ENCODE measurements at places on chromosomes 7 and 10.

GRCh38 chr7:113622796-113623195 is 296.0 kb downstream of the PPP1R3A start:
- no peak for DNase-seq

DNA sequence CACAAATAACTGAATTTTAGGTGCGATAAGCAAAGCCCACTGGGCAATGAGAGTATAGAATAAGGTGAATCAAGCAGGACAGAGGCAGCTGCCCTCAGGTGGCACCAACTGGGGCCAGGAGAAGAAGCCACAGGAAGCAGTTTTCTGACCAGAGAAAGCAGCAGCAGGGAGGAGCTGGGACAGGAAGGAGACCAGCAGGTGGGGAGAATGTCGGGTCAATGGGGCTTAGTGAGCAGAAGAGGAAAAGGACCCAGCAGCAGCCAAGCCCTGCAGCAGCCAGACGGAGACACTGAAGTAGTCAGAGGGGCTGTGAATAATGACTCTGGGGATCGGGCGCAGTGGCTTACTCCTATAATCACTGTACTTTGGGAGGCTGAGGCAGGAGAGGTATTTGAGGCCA is 209.6 kb upstream of the SH2B2 start:
- no peak for DNase-seq

GRCh38 chr7:130994378-130995115 is 260.5 kb upstream of the KLF14 start:
- no peak for DNase-seq

GRCh38 chr10:123604506-123604905 is 61.6 kb upstream of the GPR26 start:
- no peak for DNase-seq

GRCh38 chr10:12469345-12469744 is 120.0 kb downstream of the CAMK1D start:
- DNase-seq: no peak

DNA sequence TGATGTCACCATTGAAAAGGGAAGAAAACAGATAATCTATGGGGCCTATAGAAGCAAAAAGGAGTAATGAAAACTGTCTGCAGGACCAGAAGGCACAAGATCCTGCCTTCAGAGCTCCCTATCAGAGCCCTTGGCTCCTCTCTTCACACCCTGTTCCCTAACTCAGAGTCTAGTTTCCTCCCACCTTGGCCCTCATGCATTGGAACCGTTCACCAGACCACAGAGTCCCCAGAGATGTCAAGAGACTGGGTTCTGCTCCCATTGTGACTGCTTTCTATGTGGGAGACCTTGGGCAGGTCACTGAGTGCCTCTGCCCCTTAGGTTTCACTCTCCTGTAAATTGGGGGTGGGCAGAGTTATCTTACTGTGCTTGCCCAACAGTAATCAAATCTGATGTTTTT is 80.1 kb upstream of the RPA3 start:
- DNase-seq: peak; percentile 15

- no peak for DNase-seq
These were observed 32.8 kb upstream of the WDFY4 start for GRCh38 chr10:48651839-48652238.

- no peak for DNase-seq
These were observed 82.4 kb downstream of the KLF6 start for GRCh38 chr10:3702569-3702968.

DNA sequence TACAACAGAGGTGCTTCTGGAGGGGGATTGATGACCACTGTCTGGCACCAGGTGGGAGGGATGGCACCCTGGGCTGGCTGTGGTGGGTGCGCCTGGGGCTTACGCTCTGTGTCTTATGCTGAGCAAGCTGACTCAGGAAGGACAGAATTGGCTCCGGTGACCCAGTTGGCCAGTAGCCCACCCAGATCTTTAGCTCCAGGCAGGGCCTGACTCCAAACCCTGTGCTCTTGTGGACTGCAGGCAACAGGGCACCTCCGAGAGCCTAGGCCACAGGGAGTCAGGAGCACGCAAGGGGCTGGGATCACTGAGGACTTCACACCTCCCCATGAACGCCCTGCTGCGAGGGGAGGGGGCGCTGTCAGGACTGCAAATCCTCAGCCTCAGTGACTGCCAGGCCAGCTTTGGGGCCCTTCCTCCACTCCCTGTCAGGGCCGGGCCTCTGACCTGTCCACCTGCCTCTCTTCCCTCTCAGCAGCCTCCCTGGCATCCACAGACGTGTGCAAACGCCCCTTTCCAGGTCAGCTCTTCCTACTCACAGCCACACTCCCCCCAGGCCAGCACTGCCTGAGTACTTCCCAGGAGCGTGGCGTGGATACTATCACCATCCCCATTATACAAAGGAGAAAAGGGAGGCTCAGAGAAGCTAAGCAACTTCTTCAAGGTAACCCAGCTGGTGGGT is 118.7 kb downstream of the SLIT1 start:
- no peak for DNase-seq

DNA sequence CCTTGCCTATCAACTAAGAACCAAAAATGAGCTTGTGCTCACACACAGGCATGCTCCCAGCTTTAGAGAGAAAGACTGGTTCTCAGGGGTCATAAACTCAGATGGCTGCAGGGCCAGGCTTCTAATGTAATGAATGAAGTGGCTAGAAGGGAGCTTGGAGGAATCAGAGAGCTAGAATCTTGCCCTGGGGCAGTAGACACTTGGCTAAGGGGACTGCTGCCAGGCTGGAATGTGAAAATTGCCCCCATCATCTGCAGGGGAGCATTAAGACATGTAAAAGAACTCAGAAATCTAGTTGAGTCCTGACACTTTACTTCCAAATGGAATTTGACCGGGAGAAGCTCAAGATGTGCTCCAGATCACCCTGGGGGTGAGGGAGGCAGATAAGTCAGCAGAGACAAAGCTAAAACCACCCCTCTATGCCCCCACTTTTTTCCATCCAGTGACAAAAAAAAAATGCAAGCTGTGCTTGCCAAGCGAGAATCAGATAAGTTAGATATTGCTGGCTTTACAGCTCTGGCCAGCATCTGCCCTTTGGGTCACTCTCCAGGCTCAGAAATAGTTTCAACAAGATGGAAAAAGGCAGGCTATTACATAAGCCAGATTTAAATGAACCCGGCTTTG is 2.3 kb upstream of the SLC16A9 start:
- peak; percentile 20 for DNase-seq

GRCh38 chr10:18860631-18861240 is 187.9 kb upstream of the MALRD1 start:
- DNase-seq: no peak

GRCh38 chr10:79262959-79263746 is 84.1 kb upstream of the PPIF start:
- no peak for DNase-seq

GRCh38 chr10:127283017-127283416 is 86.6 kb upstream of the INSYN2A start:
- DNase-seq: no peak

- DNase-seq: no peak
These were observed 156.4 kb downstream of the HTR7 start for GRCh38 chr10:90701428-90701827.

- DNase-seq: peak; percentile 92
These were observed 19.3 kb downstream of the TCAF1 start for GRCh38 chr7:143882604-143883078.

GRCh38 chr10:123266971-123267370 is 112.8 kb downstream of the BUB3 start:
- no peak for DNase-seq

- DNase-seq: no peak
These were observed 223.1 kb downstream of the GPR37 start for GRCh38 chr7:124542476-124542875.

DNA sequence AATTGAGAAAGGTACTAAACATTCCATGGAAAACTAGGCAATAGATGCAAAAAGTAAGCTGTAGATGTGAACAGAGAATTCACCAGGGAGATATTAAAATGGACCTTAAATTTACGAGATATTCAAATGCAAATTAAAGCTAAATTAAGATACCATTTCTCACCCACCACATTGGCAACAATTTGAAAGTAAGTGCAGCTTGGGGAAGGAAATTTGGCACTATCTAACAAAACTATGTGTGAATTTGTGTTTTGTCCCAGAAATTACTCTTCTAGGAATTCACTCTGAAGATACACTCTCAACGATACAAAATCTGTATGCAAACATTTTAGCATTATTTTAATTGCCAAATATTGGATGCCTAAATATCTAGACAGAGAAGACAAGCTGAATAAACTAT is 178.2 kb upstream of the SORCS1 start:
- DNase-seq: no peak

GRCh38 chr10:34702093-34702937 is 112.8 kb downstream of the PARD3 start:
- DNase-seq: no peak

- no peak for DNase-seq
These were observed 55.6 kb downstream of the ITPRID1 start for GRCh38 chr7:31569528-31569927.

GRCh38 chr10:5666008-5666840 is at the start of gene ASB13:
Gene ASB13 (minus strand): TSS chr10:5666595. CDS start chr10:5666551, 44 bp downstream.
- DNase-seq: peak; percentile 78

DNA sequence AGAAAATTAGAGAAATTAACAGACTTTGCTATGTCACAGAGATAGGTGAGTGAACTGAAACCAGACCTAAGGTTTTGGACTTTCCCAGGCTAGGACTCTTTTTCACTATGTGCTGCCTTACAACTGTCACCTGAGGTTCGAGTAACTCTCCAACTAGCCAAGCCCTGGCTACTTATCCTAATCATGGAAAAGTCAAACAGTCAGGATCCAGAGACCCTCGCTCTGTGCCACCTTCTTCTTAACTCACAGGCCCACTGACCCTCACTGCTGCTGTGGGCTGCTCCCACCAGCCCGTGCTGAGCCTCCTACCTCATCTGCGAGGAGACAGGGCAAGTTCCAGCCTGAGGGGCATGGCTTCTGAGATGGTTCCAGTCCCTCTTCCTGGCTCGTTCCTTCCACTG is 211.4 kb upstream of the KLF14 start:
- DNase-seq: no peak

GRCh38 chr7:155919391-155920067 is 107.3 kb upstream of the SHH start:
- no peak for DNase-seq

- DNase-seq: no peak
These were observed 164.8 kb downstream of the CDK14 start for GRCh38 chr7:90760892-90761291.

- no peak for DNase-seq
These were observed 462 bp upstream of the CISD1 start for GRCh38 chr10:58268454-58268945.

DNA sequence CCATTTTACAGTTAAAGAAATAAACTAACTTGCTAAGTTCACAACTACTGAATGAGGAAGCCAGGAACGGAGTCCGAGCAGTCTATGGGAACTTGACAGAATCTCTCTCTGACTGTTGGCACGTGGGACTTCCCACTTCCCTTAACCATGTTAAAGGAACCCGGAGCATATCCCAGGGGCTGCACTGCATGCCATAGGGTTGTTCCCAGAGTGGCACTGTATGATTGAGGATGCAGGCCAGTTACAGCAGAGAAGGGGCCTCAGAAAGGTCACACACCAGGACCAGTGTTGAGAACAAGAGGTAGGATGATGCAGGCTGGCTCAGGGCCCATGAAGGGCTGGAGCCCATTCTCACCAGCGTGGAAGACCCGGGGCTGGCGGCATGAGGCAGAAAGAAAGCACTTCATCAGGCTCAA is 201.8 kb downstream of the NSUN6 start:
- DNase-seq: no peak

GRCh38 chr7:151425670-151426440 is 14.1 kb downstream of the CRYGN start:
- no peak for DNase-seq

DNA sequence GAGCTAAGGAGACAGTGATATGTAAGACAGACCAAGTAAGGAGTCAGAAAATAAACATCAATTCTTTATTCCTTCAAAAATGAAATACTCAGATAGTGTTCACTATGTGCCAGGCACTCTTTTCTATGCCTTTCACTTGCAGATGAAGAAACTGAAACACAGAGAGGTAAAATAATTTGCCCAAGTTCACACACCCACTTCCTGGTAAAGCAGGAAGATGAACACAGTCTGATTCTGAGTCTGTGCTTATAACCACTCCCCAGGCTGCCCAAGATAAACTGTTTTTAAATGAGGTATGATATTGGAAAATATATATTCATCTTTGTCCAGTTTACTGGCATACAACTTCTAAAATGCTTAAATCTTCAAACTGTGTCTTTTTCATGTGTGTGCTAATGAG is 294.4 kb upstream of the NPVF start:
- no peak for DNase-seq

DNA sequence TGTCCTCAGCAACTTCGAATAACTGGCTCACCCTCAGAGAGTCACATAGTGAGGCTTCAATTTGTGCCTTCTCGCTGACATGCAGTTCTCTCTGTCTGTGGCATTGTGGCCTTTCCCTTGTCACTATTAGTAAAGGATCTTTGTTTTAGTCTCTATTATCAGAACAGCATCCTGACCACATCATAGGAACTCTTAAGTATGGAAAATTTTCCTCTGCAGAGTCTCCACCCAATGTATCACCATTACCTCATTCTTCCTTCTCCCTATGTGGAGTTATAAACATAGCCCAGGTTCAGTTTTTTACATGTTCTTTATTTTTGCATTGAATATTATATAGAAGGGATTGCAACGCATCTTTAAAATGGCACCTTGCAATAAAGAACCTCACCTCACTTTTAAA is 112.9 kb downstream of the FAM107B start:
- no peak for DNase-seq

DNA sequence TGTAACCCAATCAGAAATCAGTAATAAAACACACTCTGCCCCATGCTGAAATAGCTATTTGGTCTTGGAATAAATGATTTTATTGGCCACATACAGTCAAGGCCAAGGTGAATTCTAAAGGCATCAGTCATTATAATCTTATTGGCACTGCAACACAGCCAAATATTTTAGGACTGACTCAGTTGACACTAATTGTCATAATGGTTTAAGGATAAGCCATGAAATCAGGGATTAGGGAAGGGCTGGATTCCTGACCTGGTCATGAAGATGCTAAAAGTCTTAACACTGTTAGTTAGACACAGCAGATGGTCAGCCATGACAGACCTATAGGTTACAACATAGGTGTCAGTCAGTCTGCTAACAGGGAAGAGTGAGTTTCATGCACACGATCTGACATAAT is 330.3 kb upstream of the NPSR1 start:
- DNase-seq: no peak

GRCh38 chr7:157310676-157311185 is 26.1 kb upstream of the DNAJB6 start:
- DNase-seq: no peak
